H1 (cell line): ENCODE measurements at places on chromosomes 2 and 18.

DNA sequence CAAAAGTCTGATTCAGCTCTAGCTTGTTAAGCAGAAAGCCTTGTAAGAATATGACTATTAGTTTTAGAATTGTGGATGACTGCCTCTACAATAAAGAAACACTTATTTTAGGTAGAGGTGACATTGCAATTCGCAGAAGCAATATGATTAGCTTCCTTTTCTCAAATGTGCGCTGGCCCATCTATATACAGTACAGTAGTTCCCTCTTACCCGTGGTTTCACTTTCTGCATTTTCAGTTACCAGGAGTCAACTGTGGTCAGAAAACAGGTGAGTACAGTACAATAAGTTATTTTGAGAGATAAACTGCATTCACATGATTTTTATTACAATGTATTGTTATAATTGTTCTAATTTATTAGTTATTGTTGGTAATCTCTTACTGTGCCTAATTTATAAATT lies 405.1 kb downstream of the GPD2 start:
- DNase-seq = no peak

DNA sequence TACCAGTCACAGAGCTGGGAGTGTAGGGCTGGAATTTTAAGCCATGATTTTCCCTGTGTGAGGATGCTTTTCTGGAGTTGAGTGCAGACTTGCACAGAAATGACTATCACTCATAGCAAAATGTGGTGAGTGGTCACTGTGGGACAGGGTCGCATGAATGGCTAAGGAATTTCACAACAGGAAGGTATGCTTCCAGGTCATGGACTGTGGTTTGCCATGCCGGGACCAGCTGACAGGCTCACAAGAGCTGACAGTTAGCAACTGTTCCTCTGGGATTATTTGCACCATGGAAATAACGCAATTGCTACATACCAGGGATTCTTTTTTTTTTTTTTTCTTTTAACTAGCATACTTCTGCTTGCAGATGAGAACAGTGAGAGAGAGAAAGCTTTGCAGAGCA lies 3.8 kb upstream of the UXS1 start:
- no peak for DNase-seq

GRCh38 chr18:71168557-71169145 lies 879.8 kb downstream of the SOCS6 start:
- DNase-seq = no peak

- no peak for DNase-seq
These were observed 15.0 kb downstream of the ZBTB7C start for GRCh38 chr18:48394176-48394575.

- no peak for DNase-seq
These were observed 426.5 kb downstream of the METTL4 start for GRCh38 chr18:2144811-2145210.

DNA sequence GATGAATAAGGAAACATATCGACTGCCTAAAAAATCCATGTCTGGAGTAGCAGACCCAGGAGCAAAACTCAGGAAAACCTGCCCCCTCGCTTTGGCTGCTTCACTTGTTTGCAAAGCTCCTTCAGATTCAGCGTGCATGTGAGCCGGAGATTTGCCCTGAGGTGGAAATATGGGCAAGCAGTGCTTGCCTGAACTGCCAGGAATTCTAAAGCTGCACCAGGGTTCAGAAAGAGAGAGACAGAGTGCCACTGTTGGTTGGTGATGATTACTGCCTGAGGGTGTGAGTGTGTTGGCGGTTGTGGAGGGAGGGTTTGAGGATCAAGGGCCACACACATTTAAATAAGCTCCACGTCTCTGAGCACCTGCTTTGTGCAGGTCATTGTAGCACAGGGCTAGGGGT lies 139.6 kb upstream of the RGPD4 start:
- no peak for DNase-seq

DNA sequence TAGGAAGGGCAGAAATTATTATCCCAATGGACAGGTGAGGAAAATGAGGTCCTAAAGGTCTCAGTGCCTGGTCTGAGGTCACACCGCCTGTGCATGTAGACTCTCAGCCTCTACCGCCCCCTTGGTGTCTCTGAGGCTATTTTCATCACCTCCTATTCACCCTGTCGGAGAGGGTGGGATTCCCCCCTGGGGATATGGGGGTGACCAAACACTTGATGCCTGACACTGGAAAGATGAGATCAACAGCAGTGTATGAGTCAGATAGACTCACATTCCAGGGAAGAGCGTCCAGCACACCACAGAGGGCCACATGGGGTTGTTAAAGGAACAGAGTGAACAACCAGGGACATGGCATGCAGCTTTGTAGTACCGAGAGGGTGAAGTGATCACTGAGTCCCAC lies 199.7 kb downstream of the SMAD2 start:
- DNase-seq = no peak

DNA sequence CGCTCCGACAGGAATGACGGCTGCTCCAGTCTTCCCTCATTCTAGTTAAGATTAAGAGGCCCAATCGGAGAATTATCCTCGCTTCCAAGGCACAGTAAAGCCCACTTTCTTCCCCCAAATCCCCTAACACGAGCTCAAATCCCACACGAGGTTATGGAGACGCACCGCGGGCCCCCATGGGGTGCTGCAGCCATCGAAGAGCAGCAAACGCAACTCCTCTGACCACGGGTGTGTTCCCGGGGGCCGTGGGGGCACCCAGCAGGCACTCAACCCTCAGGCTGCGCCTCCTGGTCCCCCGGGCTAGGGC lies 446 bp downstream of the COPS9 start:
- no peak for DNase-seq

DNA sequence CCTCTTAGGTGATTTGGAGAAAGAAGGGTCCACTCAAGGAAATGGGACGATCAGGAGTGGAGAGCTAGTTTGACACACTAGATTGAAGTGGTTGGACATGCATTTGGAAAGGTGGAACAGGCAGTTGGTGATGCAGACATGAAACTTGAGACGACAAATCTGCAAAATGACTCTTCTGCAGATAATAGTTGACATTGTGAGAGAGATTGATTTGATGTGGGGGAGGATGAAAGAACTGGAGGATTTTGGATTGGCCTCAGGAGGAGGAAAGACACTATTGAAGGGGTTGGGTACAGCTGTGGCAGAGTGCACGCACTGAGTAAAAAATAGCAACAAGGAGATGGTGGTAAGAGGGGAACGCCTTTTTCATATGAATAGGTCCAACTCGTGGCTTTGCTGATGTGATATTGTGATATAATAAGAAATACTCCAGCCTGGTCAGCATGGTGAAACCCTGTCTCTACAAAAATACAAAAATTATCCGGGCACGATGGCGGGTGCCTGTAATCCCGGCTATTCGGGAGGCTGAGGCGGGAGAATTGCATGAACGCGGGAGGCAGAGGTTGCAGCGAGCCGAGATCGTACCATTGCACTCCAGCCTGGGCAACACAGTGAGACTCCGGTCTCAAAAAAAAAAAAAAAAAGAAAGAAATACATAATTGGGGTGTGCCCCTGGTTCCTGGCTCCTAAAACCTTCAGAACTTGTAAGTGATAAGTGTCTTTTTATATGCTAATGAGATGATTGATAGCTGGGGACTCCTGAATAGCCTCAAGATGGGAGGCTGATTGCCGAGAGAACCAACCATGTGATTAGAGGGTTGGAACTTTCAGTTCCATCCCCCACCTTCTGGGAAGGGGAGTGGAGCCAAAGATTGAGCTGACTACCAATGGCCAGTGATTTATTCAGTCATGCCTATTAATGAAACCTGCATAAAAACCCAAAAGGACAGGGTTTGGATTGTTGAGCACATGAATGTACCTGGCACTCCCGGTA lies 9.7 kb downstream of the TTLL4 start:
- DNase-seq = no peak

DNA sequence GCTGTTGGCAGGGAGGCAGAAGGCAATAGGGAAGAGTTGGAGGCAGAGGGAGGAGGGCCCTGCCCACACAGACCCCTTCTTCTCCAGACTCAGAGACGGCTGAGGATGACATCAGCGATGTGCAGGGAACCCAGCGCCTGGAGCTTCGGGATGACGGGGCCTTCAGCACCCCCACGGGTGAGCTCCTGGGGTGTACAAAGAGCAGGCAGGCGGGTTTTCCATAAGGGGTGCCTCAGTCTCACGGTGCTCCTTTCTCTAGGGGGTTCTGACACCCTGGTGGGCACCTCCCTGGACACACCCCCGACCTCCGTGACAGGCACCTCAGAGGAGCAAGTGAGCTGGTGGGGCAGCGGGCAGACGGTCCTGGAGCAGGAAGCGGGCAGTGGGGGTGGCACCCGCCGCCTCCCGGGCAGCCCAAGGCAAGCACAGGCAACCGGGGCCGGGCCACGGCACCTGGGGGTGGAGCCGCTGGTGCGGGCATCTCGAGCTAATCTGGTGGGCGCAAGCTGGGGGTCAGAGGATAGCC lies 10.0 kb downstream of the SPEG start:
- DNase-seq = no peak

DNA sequence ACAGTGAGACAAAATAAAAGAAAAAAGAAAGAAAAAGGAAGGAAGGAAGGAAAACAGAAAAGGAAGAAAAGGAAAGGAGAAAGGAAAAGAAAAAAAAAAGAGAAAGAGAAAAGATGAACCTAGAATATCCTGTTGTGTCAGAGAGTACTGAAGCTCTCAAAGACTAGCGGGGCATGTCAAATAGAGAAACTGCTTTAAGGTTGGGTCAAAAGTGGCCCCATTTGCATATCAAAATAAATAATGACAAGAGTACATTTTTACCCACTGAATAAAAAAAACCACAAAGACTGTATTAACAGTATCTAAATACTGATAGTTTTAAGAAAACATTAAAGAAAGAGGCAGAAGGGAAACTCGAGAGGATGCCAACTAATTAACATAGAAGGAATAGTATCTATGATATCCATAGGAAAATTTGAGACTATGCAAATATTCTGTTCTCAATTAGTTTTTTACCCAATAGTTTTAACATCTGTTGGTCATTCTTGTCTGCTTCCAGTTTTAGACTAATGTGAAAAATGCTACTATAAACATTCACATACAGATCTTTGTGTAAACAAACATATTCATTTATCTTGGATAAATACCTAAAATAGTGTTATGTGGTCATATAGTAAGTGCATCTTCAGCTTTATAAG lies 53.2 kb downstream of the SFXN5 start:
- no peak for DNase-seq

DNA sequence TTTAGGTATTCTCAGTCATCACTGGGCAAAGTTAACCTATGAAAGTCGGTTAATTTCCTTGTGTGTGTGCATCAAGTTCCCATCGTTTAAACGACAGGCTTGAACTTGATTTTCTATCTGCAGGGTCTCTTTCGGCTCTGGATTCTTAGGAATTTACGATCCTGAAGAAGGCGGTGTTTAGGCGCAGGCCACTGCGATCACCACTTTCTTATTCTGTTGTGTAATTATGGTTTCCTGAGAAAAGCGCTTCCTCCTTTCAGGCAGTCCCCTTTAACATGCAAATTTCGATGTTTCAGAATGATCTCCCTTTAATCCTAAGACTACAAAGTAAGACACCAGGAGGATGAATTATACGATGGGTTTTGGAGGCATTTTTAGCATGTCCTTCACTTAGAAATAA lies 27.9 kb upstream of the MBP start:
- no peak for DNase-seq

GRCh38 chr18:37508207-37508606 lies 57.4 kb downstream of the CELF4 start:
- no peak for DNase-seq

GRCh38 chr18:80179857-80180558 lies 67.3 kb downstream of the PARD6G start:
- DNase-seq = no peak

DNA sequence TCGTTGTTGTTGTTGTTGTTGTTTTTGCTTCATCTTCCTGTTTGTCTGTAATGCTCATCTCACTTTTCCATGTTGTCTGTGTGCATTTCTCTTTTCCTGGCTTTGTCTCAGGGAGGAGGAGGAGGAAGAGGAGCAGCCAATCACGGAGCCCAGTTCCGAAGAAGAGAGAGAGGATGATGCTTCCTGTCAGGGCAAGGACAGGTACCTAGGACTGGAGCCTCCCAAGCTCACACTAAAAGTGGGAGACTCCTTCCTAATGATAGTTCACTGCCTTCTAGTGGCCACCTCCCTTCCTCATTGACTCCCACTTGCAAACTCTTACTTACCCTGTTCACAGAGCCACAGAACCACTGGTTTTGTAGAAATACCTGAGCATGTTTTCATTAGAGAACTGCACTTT lies 179.6 kb downstream of the TPGS2 start:
- DNase-seq = no peak

DNA sequence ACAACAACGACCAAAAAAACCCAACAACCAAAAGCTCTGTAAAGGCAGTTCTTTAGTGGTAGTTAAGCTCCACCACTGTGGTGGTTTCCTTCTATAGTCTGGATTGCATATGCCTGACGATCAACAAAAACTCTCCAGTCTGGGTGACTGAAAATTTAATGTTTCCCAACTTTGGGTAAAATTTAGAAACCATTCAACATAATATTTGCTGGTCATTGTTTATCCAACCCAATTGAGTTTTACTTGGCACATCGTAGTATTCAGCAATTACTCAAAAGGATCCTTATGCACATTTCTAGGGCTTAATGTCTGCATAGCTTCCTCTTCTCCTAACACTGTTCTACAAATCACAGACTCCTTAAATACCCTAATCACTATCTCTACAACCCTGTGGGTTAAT lies 1080.2 kb upstream of the NRXN1 start:
- DNase-seq = no peak

- no peak for DNase-seq
These were observed 117.6 kb upstream of the OTOS start for GRCh38 chr2:240257940-240258580.

DNA sequence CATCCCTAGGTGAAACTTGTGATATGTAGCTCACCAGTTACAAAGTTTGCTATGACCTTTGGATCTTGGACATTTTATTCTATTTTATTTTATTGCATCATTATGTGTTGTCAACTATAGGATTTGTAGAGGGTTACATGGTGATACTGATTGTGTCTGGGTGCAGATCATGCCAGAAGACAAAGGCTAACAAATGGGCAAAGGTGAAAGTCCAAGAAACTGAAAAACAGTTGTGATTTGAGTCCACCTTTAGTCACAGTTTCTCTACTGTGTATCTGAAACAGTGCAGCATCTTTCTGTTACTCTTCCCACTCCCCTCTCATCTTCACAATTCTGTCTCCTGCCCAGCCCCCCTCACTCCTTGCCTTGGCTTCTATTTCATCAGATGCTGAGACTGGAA lies 111.9 kb upstream of the LYPD6 start:
- DNase-seq = no peak

DNA sequence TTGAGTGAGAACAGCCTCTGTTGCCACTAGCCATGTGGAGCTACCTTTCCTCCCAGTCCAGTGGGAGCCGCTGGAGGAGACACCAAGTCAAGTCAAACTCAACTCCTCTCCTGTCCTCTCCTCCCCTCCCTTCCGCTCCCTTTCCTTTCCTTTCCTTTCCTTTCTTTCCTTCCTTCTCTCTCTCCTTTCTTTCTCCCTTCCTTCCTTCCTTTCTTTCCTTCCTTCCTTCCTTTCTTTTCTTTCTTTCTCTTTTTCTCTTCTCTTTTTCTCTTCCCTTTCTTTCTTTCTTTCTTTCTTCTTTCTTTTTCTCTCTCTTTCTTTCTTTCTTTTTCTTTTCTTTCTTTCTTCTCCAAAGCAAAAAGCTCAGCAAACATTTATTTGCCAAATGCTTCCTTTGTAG lies 44.5 kb downstream of the THNSL2 start:
- no peak for DNase-seq
